Hepatocyte (in vitro differentiated cells): ENCODE measurements at places on chromosomes 2 and 18. TPM values are rescaled to one million over a fixed set of nuclear protein-coding genes. Genes with fewer than 3 reads are reported as not detected.

GRCh38 chr2:229714080-229714735, at the start of gene DNER:
Gene DNER (minus strand): TSS chr2:229714555. CDS start chr2:229714423, 132 bp downstream.
- H3K27me3 ChIP-seq: peaks cover 91% of the 10 kb centered on the region
- no peak within 1 kb of the TSS for H3K27ac ChIP-seq
- DNase-seq: peak; percentile 60

DNA sequence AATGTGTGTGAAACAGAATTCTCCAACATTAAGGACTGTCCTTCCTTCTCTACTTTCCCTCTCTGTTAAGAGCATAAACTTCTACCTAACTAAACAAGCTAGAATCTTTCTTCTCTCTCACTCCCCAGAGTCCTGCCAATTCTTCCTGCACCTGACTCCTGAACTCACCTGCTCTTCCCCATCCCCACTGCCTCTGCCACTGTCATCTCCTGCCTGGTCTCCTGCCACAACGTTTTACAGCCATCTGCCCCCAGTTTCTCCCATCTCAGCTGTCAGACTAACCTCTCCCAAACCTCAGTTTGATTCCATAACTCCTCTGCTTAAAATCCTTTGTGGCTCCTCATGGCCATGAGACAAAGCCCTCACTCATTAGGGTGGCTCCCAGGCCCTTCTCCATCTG, 288.3 kb upstream of the FBXO11 start:
- H3K27ac ChIP-seq: no peak overlapping the region
- H3K27me3 ChIP-seq: no peaks in the 10 kb centered on the region
- H3K4me3 ChIP-seq: no peak overlapping the region
- H3K4me1 ChIP-seq: no peaks in the 10 kb centered on the region

Gene EMILIN1
- 59.6 and 80.8 TPM in 2 replicates for total RNA-seq

DNA sequence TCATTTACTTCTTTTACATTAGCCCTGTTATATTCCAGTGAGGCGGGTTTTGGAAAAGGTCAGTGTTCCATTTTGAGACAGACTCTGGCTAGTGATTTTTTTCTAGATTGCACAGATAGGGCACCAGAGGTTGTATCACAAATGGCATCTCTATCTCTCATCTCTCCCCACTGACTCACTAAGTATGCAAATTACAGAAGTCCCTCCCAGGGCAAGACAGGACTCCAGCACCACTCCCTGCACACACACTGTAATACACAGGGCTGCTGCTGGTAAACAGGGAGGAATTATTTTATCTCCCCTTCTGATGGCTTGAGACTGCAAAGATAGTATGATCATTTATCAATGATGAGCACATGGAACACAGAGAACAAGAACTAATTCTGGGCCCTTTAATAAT, 46.2 kb downstream of the AKAIN1 start:
- H3K4me1 ChIP-seq: no peaks in the 10 kb centered on the region
- H3K27me3 ChIP-seq: no peaks in the 10 kb centered on the region
- H3K4me3 ChIP-seq: no peak overlapping the region
- H3K27ac ChIP-seq: no peak overlapping the region
- H3K36me3 ChIP-seq: no peaks in the 10 kb centered on the region
- DNase-seq: no peak

GRCh38 chr2:100998235-100998573, 3.9 kb upstream of the RPL31 start:
- no peak overlapping the region for H3K4me3 ChIP-seq
- no peaks in the 10 kb centered on the region for H3K36me3 ChIP-seq
- no peak overlapping the region for H3K27ac ChIP-seq
- peaks cover 6% of the 10 kb centered on the region for H3K4me1 ChIP-seq
- no peak for DNase-seq

- peaks cover 17% of the 10 kb centered on the region for H3K4me1 ChIP-seq
- no peaks in the 10 kb centered on the region for H3K36me3 ChIP-seq
- no peak overlapping the region for H3K27ac ChIP-seq
- DNase-seq: peak; percentile 87
- H3K4me3 ChIP-seq: no peak overlapping the region
These were observed 104.0 kb downstream of the COBLL1 start for GRCh38 chr2:164737612-164738081.

Gene SGPP2
- total RNA-seq: 1.8 and 2.4 TPM in 2 replicates

Gene GRHL1
- total RNA-seq: 10.0 and 10.9 TPM in 2 replicates

- no peak for DNase-seq
- H3K27me3 ChIP-seq: peaks cover 64% of the 10 kb centered on the region
- H3K27ac ChIP-seq: no peak overlapping the region
These were observed 11.2 kb upstream of the ANKRD53 start for GRCh38 chr2:70967189-70967588.

DNA sequence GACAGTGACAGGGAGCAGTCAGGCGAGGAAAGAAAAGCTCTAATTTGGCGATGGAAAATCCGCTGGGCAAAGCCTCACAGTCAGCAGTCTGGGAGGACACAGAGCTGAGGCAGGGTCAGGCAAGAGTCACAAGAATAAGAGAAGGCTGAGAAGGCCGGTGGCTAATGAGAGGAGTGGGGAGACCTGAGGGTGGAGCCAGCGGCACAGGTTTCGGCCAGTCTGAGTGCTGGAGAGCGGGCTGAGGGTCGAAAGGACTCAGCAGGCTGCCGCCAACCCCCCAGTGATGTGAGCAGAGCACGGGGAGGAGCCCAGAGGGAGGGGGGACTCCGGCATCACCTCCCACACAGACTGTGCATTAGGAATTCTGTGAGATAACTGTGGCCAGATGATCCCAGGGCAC, 500.6 kb upstream of the MYT1L start:
- H3K4me1 ChIP-seq: no peaks in the 10 kb centered on the region
- no peaks in the 10 kb centered on the region for H3K27me3 ChIP-seq
- H3K4me3 ChIP-seq: no peak overlapping the region

- H3K4me1 ChIP-seq: no peaks in the 10 kb centered on the region
- H3K4me3 ChIP-seq: no peak overlapping the region
- H3K27ac ChIP-seq: peak overlapping the region; percentile 56
- no peaks in the 10 kb centered on the region for H3K27me3 ChIP-seq
- peak; percentile 42 for DNase-seq
These were observed 52.7 kb upstream of the CCDC68 start for GRCh38 chr18:55012008-55012407.

DNA sequence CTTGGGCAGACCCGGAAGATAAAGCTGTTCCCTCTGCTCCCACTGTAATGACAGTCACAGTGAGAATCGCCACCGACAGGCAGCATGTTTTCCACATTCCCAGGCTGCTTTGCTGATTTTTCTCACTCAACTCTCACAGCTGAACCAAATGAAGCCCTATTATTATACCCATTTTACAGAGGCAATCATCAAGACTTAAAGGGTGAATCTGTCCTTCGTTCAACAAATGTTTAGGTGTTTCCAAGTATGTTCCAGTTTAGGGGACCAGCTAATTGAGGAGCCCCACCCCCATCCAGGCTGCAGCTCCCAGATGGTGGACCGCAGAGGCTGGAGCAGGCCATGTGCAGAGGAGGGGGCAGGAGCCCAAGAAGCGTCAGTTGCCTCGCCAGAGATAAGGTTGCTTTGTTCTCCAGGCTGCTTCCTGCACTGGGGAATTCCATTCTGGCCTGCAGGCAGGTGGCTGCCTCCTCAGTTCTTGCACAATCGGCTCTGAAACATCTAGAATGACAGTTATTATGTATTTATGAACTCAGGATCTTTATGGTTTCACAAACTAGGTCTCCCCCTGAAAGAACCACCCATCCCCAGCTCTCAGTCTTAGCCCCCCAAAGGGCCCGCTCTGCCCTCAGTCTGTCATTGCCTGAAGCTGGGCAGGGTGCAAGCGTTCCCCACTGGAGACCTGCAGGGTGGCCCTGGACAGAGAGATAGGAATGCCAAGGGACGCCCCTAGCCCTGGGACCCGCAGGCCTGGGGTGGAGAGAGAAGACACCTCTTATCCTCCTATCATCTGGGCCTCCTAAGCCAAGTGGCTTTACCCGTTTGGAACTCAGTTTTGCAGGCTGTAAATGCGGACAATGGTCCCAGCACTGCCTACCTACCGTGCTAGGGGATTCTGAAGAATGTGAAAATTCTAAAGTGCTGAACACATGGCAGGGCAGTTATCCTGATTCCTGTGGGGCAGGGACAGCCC, 49.1 kb upstream of the MYCN start:
- H3K4me3 ChIP-seq: no peak overlapping the region
- no peaks in the 10 kb centered on the region for H3K27me3 ChIP-seq
- no peaks in the 10 kb centered on the region for H3K36me3 ChIP-seq

DNA sequence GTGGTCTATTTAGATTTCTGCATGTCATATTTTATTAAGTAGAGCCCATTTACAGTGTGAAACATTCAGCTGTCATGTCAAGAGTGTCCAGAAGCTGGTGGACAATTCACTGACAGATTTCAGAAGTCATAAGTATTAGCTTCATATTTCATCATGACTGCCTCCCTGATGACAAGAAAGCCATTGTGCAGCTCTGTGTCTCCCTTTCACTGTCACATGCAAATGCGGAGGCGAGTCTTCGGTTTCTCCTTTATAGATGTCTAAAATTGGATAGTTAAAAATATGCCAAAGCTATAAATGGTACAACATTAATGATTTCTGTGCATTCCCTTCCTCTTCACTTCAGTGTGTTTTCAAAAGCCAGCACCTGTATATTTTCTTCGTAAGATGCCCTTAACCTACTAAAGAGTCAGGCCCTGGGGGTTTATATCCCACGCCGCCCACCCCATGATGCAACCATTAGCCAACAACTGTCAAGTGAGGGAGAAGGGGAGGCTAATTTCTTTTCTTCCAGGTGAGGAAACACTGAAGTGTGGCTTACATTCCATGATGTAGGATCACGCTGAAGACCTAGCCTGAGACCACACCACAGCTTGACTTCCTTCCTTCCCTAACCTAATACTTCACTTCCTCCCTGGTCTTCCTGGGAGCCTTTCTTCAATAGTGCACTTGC, 99.6 kb upstream of the DDX18 start:
- H3K4me3 ChIP-seq: no peak overlapping the region
- H3K27me3 ChIP-seq: no peaks in the 10 kb centered on the region
- no peak for DNase-seq
- no peak overlapping the region for H3K27ac ChIP-seq

DNA sequence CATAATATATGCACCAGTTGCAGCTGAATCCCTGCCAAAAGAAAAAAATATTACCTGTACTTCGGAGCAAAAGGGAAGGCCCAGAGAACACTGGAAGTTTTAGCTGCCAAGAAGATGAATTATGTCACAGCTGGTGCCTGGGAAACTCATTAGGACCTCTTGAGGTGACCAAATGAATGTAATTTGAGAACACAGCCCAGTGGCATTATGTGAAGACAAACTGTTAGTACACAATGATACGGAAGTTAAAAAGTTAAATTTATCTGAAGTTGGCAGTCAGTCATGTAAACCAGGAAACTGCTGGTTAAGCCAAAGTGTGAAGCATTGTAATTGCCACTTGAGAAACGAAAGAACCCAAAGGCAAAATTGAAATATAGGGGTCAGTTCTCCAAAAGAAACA, 80.7 kb downstream of the EML4 start:
- H3K27ac ChIP-seq: peak overlapping the region; percentile 3
- no peak for DNase-seq
- H3K4me3 ChIP-seq: no peak overlapping the region
- no peaks in the 10 kb centered on the region for H3K27me3 ChIP-seq
- no peaks in the 10 kb centered on the region for H3K4me1 ChIP-seq

GRCh38 chr2:65548576-65549256, 116.3 kb upstream of the SPRED2 start:
- no peak overlapping the region for H3K4me3 ChIP-seq
- no peaks in the 10 kb centered on the region for H3K36me3 ChIP-seq
- no peaks in the 10 kb centered on the region for H3K27me3 ChIP-seq
- DNase-seq: no peak

DNA sequence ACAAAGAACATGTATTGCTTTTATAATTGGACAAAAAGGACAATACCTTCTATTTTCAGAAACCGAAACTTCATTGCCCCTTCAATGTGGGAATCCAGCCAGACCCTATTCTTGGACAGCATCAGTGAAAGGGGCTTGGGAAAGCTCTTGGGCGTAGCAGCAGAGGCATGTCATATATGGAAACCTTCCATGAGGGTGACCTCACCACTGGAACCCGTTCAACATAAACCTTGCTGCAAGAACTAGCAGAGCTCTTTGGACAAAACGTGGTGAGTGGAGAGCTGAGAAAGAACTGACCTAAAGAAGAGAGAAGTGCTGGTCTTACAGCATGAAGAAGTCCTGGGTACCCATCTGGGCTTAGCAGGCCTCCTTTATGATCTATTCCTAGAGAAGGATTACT, 22.7 kb upstream of the ACTG2 start:
- H3K4me3 ChIP-seq: no peak overlapping the region
- peaks cover 5% of the 10 kb centered on the region for H3K36me3 ChIP-seq
- H3K27ac ChIP-seq: peak overlapping the region; percentile 36
- H3K4me1 ChIP-seq: no peaks in the 10 kb centered on the region

Gene STK39
- total RNA-seq: 35.4 and 39.4 TPM in 2 replicates

- H3K4me1 ChIP-seq: peaks cover 36% of the 10 kb centered on the region
- no peak overlapping the region for H3K4me3 ChIP-seq
- no peaks in the 10 kb centered on the region for H3K27me3 ChIP-seq
- peak overlapping the region; percentile 77 for H3K27ac ChIP-seq
These were observed 61.6 kb downstream of the MFSD6 start for GRCh38 chr2:190469771-190470170.
